ENCODE measurements at places on chromosomes 5 and 9.
A peak's percentile ranks its signal among the peaks of the same experiment; 100 is the strongest.

DNA sequence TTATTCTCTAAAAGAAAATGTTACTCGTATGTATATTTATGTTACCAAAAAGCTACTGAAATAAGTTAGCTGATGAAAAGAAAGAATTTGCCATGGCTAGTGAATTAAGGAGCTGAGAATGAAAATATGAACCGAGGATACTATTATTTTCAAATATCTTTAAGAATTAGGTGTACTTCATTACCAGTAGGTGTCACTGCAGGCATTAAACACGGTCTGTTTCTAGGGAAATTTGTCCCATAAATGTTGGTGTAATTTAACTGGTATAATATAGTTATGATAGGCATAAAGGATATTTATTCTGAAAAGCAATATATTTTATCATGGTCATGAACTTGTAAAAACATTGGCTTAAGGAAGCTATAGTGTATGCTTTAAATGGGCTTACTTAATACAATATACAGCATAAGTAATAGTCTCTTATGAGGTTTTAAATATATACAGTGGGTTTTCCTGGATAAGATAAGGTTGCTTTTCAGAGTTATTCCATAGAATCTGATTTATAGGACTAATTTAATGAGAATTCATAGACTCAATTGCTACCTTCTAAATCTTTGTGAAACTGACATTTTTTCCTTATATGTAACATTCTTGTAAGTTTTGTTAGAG lies 72.4 kb upstream of the MPDZ start:
- peak; percentile 31 for DNase-seq

- no peak for DNase-seq
Measured at GRCh38 chr5:15630441-15630840, 130.5 kb downstream of the FBXL7 start.

DNA sequence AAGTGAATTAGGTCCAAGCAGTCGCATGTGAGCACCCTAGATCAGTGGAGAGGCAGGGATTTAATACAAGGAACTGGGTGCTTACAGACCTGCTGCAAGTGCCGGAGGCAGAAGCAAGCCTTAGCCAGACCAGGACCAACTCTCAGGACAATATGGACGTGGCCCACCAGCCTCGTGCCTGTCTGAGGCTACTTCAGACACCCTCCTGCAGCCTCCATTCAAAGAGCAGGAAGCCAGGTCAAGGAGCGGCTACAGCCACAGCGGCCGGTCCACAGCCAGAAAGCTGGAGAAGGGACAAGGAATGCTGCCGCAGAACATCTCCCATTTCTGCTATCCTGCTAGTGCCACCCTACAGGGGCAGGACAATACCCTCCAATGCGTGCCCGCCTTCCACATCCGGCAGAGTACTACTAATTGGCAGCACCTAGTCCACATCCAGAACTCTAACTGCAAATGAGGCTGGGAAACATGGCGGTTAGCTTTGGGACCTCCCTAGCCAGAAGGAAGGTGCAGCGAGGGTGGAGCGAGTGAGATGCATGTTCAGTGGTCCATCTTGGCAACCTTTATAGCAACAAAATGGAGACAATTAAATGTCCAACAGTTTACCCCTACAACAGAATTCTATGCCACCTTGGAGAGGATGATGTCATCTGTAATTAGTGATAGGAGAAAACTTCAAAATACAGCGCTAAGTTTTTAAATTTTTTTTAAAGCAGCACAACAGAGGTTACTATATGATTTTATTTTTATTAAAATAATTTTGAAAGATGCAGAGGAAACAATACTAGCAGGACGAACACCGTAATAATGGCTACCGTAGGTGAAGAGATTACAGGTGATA lies 1.0 kb upstream of the ALDH1B1 start:
- no peak for DNase-seq

DNA sequence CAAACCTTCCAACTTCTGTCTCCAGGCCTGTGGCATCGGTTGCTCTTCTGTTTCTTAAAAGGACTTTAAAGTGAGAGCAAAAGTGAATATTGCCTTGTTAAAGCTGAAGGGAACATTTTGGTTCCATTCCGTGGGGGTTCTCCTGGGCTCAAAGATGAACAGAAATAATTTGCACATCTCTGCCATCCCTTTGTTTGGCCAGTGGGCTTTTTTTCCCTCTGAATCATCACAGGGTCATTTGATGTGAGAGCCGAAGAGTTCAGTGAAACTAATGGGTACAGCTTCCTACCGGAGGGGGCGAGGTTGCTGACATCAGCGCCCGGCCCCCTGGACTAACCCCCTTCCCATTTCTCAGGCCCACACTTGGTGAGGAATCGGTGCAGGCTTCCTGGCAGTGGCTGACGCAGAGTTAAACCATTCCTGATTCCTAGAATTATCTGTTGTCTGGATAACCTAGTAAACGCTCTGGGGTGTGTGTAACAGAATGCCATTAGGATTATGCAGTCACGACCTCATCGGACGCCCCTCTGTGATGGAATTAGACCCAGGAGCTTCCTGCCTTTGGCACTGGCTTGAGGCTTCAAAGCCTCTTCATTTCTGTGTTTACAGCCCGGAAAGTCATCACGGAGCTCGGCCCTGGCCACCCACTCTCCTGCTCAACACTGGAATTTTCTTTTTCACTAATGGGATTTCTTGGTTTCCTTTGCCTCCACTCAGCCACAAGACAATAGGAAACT lies 61.6 kb upstream of the RPL26L1 start:
- no peak for DNase-seq

GRCh38 chr5:147956064-147956841 lies 49.9 kb upstream of the C5orf46 start:
- DNase-seq, result no peak

DNA sequence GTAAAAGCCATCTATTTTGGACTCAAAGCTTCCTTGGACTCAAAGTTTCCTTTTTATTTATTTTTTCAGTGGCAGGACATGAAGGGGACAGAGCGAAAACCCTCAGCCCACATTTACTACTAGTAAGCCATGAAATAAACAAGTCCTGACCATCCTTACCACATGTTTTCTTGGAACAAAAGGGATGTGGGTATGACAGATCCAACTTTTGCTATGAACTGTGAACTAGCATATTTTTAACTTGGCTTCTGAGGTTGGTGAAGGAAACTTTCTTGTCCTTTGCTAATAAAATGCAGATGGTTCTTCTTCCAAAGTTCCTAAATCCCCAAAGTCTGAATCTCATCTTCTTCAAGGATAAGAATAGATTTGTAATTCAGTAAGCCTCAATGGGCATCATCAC lies 122.7 kb upstream of the TNC start:
- no peak for DNase-seq

GRCh38 chr9:5582835-5583195 lies 46.1 kb upstream of the RIC1 start:
- DNase-seq, result no peak

DNA sequence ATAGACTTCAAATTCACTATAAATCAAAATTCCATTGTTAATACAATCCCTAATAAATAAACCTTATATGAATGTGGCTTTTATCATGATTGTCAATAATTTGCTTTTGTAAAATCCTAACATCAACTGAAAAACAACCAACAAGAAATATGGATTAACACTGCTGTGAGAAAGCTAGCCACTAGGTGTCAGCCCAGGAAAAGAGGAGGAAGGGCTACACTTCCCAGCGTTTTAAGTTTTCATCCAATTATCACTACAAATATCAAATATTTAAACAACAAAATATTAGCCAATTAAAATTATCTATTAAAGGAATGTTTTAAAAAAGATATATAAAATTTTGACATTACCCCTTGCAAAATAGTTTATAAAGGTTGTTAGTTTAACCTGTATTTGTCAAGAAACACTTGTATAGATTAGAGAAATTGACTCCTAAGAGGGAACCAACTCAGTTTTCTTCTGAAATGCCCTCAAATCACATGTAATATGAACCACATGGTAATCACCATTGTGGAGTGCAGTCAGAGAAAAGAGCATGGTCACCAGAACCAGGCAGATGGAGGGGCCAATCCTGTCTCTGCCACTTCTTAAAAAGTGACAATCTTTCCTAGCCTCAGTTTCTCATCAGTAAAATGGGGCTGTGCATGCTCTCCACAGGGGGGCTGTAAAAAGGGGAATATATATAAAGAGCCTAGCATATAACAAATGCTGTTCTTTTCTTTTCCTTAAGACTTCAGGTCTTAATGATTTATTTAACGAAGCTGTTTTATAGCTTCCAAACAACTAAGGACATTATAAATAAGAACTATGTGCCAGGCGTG lies 188.2 kb downstream of the CRB2 start:
- peak; percentile 37 for DNase-seq

GRCh38 chr9:130942679-130943078 lies 3.6 kb upstream of the FIBCD1 start:
- DNase-seq, result no peak

GRCh38 chr9:121364077-121364476 lies 6.0 kb downstream of the STOM start:
- DNase-seq, result no peak

- DNase-seq, result no peak
Measured at GRCh38 chr9:17160327-17160726, 25.5 kb downstream of the CNTLN start.

- no peak for DNase-seq
Measured at GRCh38 chr5:39040875-39041274, 33.3 kb downstream of the RICTOR start.

DNA sequence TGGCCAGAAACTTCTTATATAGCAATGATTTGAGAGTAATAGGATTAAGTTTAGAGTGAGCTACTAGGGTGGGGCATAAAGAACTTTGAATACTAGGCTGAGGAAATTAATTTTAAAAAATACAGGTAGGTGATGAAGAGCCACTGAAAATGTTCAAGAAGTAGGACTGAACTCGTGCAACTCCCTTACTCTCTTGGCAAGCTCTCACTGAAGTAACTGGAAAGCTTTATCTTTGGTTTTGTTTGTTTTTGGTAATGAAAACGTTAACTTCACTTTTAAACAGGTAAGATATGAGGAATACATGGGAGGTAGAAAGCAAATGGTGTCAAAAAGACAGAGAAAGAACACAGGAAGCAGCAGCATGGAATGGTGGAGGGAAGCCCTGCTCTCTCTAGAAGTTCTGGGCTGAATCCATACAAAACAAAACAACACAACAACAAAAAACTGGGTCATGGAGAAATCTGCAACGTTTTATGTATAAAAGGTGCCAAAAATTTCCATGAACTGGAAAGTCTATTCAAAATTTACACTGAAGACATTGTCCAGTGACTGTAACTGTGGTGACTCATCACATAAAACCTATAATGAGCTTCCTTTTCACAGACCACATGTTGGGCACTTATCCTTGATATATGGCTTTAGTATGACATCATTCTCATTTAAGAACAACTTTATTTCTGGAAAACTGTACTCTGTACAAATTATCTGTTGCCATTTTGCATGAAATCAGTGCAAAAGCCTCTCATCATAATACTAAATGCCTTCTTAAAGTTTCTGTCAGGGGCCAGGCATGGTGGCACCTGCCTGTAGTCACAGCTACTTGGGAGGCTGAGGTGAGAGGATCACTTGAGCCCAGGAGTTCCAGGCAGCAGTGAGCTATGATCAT lies 91.2 kb upstream of the CHD1 start:
- no peak for DNase-seq

DNA sequence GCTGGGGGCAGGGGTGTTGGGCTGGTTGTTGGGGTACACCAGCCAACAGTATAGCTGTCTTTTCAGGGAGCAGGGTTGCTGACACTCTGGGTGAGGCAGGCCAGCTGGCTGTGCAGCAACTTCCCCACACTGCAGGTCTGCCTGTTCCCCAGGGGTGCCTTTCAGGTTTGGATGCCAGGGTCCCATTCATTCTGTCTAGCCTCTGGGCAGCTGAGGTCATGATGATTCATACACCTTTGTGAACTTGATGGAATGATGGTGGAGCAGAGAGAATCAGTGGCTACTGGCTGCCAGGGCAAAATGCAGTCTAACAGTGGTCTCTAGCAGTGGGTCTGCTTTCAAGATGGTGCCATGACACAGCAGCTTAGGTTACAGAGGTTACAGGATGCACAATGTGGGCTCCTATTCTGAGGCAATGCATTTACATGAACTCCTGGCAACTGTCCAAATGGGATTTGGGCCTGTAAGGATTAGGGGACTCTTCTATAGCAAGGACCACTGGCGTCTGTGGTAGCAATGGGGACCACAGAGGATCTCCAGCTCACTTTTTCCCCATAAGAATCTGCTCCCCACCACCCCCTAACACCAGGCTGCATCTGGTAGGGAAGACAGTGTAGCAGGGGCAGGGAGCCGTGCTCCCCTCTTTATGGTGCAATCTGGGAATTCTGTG lies 103.7 kb downstream of the FEM1C start:
- no peak for DNase-seq

- no peak for DNase-seq
Measured at GRCh38 chr5:150465927-150466326, 16.4 kb upstream of the RPS14 start.

DNA sequence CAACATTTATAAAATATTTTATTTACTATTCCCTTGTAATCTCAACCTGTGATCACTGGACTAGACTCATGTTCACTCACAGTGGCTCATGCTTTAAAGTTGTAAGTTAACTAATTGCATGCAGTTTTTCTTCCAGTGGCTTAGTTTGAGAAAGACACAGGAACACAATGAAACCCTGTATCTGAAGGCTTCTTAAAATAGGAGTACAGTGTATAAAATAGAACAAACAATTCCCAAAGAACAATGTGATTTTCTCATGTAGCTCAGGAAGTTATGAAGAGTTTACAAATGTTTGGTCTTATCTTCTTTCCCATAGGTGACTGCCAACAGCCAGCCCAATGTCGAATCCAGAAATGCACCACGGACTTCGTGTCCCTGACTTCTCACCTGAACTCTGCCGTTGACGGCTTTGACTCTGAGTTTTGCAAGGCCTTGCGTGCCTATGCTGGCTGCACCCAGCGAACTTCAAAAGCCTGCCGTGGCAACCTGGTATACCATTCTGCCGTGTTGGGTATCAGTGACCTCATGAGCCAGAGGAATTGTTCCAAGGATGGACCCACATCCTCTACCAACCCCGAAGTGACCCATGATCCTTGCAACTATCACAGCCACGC lies 5.9 kb downstream of the RGMB start:
- DNase-seq, result no peak

GRCh38 chr9:98253565-98253964 lies 1.9 kb downstream of the TBC1D2 start:
- no peak for DNase-seq

DNA sequence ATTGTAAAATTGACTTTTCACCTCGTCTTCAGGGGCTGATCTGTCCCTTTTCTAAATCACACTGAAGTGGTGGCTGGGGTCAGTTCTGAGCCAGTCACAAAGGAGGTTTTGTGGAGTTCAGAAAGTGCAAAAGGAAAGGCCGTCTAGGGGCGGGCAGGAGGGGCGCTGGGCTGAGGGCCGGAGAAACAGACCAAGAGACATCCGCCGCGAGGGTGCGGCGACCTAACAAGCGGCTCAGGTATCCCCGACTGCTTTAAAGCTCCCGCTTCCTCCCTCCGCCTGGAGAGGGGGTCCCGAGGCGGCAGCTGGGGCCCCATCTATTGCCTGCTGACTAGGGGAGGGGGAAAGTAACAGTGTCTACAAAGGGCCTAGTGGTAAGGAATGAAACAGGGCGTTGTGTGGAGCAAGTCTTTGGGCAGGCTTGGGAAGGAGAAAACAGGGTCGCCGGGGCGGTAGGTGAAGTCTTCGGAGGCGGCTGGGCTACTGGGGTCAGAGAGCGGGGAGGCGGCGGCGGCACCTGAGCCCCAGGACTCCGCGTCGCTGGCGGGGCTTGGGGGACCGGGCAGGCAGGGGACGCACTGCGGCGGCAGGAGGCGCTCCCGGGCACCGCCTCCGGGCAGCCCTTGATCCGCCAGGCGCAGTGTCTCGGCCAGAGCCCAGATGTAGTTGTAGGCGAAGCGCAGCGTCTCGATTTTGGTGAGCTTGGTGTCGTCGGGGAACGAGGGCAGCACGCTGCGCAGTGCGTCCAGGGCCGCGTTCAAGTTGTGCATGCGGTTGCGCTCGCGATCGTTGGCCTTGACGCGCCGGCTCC lies 950 bp downstream of the NEUROG1 start:
- no peak for DNase-seq
